ENCODE measurements at places on chromosomes 11 and 22.

DNA sequence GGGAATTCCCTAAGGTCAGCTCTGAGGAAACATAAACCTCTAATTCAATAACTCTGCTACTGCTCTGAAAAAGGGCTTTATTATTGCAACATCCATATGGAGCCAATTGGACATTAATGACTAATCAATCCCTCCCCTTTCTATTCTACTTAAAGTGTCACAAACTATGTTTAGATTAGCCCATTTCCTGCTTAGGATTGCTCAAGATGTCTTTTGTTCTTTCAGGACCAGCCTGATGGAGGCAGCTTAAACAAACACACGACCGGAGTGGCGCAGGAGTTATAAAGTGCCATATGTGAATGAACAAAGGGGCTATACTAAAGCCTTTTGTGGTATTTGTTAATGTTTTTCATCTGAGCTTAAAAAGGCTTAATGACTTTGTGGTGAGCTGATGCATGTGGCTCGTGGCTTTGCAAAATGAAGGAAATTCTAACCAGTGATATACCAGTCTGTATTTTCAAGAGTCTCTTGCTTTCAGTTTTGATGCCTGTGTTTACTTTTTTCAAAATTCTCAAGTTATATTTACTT lies 354.4 kb downstream of the SOX6 start:
- no peak for DNase-seq

- DNase-seq, result no peak
These were observed 3.6 kb downstream of the MTMR3 start for GRCh38 chr22:29886596-29886995.

DNA sequence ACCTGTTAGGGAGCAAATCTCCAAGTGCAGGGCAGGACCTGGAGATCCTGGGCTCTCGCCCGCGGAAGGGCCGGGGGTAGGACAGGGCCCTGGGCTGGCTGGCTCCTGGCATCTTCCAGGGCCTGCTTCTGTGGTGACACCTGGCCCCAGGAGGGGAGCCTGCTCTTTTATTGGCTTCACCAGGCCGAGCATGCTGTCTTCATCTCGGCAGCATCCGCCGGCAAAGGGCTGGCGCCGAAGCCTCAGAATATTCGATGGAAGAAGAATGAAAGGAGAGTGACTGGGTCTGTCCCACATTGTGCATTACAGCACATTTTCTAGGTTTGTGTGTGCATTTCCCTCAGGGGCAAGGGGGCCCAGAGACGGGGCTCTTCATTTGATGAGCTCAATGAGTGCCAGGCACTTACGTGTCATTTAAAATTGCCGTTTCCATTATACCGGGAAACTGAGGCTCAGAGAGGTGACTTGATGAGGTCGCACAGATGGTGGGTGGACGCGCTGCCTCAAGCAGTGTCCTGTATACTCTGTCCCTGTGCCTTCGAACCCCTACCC lies 70.0 kb downstream of the RBX1 start:
- no peak for DNase-seq

DNA sequence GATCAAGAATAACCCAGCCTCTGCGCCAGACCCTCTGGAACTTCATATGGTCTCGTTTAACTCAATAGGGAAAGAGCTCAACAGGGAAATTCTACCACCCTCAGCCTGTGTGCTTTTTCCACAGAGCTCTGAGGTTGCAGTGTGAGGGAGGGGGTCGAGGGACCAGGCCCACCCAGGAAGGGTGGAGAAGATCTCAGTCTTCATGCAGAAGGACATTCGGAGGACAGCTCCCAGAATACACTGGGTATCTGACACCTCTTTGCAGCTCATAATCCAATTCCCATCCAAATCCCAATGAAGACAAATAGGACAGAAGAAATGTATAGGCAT lies 56.6 kb downstream of the ST14 start:
- DNase-seq, result no peak

DNA sequence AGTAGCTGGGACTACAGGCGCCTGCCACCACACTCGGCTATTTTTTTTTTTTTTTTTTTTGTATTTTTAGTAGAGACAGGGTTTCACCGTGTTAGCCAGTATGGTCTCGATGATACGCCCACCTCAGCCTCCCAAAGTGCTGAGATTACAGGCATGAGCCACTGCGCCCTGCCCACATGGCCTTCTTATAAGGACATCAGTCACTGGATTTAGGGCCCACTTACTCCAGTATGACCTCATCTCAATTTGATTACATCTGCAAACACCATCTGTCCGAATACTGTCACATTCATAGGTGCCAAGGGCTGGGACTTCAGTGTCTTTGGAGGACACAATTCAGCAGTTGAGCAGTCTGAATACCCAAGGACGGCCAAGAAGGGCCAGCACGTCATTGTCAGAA lies 8.2 kb upstream of the PRR5 start:
- no peak for DNase-seq

DNA sequence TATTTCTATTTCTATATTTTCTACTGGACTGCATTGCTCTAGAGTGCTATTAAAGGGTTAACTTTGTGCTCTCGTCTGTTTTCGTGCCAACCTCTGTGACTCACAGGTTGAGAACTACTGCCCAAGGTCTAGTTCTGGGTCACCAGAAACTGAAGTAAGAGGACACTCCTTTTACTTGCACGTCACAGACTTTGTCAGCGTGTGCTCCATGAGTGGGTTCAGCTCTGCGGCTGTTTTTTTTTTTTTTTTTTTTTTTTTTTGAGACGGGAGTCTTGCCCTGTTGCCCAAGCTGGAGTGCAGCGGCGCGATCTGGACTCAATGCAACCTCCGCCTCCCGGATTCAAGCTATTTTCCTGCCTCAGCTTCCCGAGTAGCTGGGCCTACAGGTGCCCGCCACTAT lies 49.8 kb downstream of the CLMP start:
- no peak for DNase-seq

GRCh38 chr11:75492181-75492820 lies 33.4 kb downstream of the GDPD5 start:
- DNase-seq, result peak; percentile 23

- DNase-seq, result no peak
These were observed 346.0 kb upstream of the PLET1 start for GRCh38 chr11:112606656-112607055.

GRCh38 chr11:8631395-8632118 lies 37.5 kb upstream of the STK33 start:
- no peak for DNase-seq

DNA sequence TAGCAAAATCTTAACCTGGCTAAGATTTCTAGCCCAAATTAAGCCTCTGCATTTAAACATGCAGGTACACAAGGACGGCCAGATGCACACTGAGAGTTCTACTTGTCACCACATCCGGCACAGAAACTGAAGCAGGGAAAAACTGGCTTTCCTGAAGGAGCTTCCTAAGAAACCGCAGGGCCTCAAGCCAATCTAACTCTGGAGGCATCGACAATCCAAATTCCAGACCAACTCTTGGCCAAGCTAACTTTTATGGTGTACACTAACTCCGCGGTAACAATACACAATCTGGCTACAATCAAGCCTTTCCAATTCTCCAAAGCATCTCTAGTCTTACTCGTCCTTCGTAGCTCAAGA lies 1.2 kb downstream of the MSANTD2 start:
- no peak for DNase-seq

DNA sequence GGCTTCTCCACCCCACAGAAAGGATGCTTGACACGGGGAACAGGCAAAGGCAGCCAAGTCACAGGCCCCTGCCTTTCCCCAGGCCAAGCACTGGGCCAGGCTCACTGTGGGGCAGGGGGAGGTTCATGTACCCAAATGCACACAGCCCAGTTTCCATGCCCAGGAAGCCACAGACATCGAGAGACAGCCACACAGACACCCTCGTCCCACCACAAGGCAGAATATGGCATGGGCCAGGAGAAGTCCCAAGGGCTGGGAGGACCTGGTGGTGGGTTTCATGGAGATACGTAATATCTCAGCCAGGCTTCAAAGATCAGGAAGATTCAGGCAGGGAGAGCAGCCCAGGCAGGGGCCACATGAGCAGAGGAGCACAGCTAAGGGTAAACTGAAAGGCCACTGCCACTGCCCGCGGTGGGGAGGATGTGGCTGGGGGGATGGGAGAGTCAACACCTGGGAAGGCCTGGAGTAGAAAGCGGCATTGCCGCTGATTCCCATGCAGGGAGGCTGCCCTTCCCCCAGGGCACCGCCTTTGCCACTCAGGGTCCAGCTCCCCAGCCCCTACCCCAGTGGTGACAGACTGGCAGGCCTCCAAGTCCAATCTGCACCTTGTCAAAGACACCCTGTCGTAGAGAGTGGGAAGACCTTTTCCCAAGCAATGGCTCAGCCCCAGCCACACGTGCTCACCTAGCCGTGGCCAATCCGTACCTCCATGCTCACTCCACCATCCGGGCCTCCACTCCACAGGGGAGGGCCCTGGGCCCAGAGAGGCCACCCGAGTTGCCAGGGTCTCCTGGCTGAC lies 2.4 kb upstream of the MFNG start:
- no peak for DNase-seq

DNA sequence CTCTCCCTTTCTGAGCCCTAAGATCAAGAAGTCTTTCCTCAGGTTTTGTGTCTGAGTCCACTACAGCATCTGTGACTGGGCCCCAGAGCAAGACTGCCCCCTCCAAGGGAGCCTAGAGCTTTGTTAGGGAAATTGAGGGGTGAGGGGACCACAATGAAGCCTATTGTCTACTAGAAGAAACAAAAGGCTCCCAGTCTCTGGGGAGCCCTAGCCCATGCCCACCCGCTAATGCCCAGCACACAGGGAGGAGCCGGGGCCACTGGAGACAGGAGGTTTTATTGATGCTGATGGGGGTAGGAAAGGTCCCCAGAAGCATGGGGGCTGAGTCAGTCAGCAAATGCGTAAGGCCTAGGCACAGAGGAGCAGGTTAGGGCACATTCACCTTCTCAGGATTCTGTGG lies 14.0 kb downstream of the RHOG start:
- DNase-seq, result no peak

- no peak for DNase-seq
These were observed 46.3 kb upstream of the TUB start for GRCh38 chr11:8034604-8035190.

DNA sequence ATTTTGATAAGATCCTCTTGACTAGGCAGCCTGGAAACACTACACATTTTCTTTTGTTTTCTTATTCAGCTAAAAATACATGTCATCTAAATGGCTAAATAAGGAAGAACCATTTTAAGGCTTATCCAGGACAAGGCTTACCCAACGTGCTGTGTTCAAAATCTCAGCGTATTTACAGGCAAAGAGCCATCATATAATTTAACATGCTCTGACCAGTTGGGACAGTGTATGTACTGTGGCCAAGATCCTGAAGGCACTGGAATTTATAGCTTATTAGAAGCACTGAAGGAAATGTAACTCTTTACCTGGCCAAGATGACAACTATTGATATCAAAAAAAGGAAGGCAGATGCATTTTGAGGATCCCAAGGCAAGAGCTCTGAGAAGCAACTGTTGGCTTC lies 71.1 kb downstream of the PPFIBP2 start:
- no peak for DNase-seq

DNA sequence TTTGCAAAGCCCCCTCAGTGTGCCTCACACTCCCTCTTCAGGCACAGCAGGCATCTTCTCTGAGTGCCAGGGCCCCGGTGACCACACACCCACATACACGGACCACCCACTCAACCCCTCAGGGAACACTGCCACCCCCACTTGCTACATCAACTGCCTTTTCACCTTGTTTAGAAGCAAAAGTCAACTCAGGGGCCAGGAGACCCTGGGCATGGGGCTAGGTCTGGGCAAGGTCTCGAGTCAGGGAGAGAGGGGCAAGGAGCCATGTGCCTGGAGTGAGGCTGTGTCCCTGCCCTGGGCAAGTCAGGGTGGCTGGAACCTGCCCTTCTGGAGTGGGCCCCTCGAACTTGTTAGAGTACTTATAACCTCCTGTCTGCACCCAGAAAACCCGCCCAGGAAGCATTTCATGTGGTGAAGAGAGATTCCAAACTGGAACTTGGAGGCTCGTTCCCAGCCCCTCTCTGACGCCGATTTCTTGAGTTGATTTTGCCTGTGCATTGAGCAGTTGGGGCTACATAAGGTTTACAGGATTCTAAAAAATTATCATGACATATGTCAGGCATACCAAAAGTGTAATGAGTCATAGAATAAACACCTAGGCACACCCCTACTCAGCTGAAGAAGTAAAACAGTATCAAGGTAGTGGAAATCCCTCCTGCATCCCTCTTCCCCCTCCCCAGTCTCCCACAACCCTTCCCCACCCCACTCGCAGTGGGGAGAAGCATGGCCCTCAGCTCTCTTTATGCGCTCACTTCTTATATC lies 74.3 kb downstream of the MYEOV start:
- DNase-seq, result no peak

DNA sequence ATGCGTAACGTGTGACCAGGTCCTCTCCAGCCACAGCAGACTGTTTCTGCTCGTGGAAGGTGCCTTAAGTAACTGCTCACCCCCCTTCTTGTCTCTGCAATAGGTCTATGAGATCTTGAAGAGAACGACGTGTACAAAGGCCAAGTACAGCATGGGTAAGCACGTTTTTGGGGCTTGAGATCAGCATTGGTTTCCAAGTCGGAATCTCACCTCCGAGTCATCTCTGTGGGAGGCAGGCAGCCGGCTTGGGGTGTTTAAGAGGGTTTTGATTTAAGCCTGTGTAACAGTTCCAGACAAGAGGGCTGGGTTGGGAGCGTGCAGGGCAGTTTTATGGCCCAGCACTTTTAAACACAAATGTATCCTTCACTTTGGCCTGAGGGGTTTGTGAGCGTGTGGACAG lies 30.1 kb downstream of the ANO1 start:
- no peak for DNase-seq

DNA sequence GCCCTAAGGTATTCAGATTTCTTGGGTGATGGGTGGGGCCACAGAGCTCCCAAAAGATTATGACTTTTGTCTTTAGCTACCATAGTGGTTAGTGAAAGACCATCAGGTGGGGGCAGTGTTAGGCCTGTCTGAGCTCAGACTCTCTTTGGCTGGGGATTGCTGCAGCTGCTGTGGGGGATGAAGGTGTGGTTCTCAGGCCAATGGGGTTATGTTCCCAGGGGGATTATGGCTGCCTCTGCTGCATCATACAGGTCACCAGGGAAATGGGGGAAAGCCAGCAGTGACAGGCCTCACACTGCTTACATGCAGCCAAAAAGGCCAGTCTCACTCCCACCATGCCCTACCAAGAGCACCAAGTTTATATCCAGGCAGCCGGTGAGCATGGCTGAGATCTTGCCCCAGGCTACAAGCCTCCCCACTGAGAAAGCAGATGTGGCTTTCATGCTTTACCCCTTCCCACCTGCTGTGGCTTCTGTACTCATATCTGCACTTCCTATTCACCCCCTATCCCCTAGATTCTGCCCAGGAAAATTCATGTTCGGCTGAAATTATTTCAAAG lies 24.8 kb downstream of the CNTF start:
- DNase-seq, result no peak

GRCh38 chr11:58625086-58625485 lies 2.6 kb downstream of the CNTF start:
- DNase-seq, result no peak

- DNase-seq, result no peak
These were observed 191.4 kb downstream of the DBX1 start for GRCh38 chr11:19968860-19969259.

DNA sequence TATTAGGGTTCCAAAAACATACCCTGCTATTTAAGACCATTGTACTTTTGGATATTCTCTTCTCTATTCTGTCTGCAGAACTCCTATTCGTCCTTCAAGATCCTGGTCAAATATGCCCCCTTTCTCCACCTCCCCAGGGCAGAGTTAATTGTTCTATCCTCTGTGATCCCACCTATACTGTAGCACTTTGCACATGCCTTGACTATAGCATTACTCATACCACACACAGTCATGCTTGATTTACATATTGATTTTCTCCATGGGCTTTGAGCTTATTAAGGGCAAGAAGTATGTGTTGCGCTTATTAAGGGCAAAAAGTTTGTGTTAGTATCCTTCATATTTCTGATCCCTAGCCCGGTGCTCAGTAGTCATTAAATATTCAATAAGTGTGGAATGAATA lies 263.7 kb upstream of the CADM1 start:
- no peak for DNase-seq

- no peak for DNase-seq
These were observed 21.0 kb upstream of the MS4A6E start for GRCh38 chr11:60305906-60306619.

Measured in stimulated activated CD8-positive, alpha-beta memory T cell treated with anti-CD3 and anti-CD28 coated beads, Interleukin-12 subunit alpha, Interleukin-12 subunit beta, amount 100 ng/mL, for 4 hours (primary cell).